ENCODE measurements at places on chromosomes 1 and 21. TPM values are rescaled to one million over a fixed set of nuclear protein-coding genes. Genes with fewer than 3 reads are reported as not detected.

DNA sequence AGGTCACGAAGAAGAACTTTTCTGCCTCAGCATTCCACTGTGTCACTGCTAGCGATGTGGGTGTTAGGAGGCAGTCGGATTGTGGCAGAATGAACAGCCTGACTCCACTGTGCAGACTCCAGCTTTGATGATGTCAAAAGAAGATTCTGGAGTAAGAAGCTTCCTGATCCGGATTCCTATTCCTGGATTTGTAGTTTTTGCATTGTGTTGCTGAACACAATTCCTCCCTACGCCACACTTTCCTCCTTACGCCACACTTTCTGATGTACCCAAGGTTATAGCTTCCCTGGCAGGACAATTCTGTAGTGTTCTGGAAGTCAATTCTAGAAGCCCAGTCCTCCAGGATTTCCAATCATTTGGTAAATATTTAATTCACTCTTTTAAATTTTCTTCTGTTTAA is 665.2 kb upstream of the ADGRL2 start:
- no peak for DNase-seq

The EPHX1 gene
- total RNA-seq: 68.6 TPM

DNA sequence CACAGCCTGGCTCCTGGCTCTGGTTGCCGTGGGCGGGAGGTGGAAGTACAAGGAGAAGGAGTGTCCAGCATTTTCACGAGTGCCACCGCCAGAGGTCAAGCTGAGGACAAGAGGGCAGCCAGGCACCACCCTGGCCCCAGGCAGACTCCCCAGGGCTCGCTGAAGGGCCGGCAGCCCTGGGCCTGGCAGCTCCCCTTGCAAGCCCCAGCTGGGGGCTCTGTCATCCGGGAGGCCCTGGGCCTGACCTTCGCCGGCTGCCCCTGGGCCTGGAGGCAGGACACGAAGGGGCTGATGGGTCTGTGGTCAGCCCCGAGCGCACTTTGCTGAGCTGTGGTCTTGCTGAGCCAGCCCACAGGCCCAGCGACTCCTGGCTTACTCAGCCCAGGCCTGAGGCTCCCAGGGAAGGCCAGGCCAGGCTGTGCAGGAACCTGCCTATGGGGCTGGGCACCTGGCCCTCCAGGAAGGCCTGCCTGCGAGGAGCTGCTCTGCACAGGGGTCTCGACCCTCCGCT is 74.8 kb downstream of the MORN1 start:
- DNase-seq: no peak

The OR2L5 gene
- total RNA-seq: not detected

The VANGL2 gene
- 1.9 TPM for total RNA-seq

- DNase-seq: no peak
These were observed 1.1 kb downstream of the SERBP1 start for GRCh38 chr1:67429011-67429527.

The HRNR gene
- not detected for total RNA-seq

The AMY1A gene
- not detected for total RNA-seq

- DNase-seq: no peak
These were observed 450.2 kb downstream of the LMO4 start for GRCh38 chr1:87778896-87779295.

- peak; percentile 68 for DNase-seq
These were observed 180.3 kb downstream of the DISC1 start for GRCh38 chr1:231806623-231807495.

- no peak for DNase-seq
These were observed 8.4 kb downstream of the KCNJ10 start for GRCh38 chr1:160061369-160062229.

DNA sequence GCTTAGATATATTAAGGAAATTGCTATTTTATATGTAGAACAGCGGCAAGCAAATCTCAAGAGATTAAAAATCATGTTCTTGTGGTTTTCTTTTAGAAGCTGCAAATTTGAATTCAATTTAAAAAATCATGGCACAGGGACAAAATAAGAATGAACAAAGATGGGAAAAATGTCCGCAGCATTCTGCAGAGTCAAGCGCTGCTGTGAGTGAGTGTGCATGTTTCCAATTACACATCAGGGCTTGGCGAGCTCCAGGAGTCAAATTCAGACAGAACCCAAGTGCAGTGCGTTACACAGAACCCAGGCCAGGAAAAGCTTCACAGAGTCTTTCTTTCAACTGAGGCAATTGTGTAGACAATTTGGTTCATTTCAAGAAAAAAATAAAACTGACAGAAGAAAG is 33.3 kb upstream of the ERG start:
- peak; percentile 39 for DNase-seq

- no peak for DNase-seq
These were observed 518.6 kb upstream of the ZP4 start for GRCh38 chr1:238409191-238409850.

GRCh38 chr1:51372561-51372960 is 42.2 kb upstream of the TTC39A start:
- DNase-seq: no peak

The BRINP3 gene
- total RNA-seq: 0.05 TPM

GRCh38 chr21:26280775-26281174 is 110.2 kb upstream of the APP start:
- no peak for DNase-seq

The TDRD5 gene
- not detected for total RNA-seq

DNA sequence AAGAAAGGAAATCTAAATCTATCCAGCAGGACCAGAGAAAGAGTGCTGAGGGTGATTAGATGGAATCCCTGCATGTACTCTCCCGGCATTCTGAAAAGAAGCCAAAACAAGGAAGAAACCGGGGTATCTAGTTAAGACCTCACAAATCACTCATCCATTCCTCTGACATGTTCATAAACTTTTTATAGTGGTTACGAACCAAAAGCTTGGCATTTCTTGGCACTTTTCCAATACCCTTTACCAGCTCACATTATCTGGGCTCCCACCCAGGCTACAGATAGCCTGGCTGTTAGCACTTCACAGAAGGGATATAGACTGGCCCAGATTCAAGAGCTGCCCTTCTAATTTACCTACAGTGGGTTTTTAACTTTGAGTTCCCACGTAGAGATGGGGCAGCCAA is 1.8 kb upstream of the C1orf74 start:
- no peak for DNase-seq

DNA sequence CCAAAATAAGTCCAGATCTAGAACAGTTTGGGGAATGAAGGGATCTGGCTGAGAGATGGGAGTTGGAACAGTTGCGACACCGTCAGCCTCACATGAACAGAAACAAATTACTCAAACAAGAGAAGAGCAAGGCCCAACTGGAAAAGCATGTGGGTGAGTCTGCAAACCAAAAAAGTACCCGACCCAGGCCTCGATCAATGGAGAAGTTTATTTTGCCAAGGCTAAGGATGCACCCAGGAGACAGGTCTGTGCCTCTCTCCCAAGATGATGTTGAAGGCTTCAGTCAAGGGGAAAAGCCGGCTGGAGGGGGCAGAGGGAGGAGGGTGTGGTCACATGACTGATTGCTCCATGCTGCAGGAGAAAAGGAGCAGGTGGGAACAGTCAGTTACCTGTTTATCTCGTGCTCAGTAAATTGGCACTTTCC is 42.3 kb downstream of the KRTAP10-1 start:
- no peak for DNase-seq

DNA sequence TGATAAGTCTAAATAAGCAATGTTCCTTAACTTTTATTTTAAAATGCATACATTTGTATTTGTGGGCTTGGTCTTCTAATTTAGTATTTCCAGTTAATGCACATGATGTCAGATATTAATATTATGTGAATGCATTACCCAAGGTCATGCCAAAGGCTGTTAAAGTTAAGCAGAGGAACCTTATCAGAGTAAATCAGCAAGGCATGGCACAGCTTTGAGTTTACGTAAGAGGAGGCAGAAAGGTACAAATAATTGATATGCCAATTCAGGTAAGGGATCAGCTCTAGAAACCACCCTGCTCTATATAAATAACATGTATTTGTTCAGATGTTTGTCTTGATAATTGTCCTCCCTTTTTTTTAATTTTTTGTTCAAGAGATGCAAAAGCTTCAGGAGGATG is 64.5 kb upstream of the CHRM3 start:
- no peak for DNase-seq

GRCh38 chr1:180816132-180816531 is 96.6 kb upstream of the KIAA1614 start:
- DNase-seq: no peak

DNA sequence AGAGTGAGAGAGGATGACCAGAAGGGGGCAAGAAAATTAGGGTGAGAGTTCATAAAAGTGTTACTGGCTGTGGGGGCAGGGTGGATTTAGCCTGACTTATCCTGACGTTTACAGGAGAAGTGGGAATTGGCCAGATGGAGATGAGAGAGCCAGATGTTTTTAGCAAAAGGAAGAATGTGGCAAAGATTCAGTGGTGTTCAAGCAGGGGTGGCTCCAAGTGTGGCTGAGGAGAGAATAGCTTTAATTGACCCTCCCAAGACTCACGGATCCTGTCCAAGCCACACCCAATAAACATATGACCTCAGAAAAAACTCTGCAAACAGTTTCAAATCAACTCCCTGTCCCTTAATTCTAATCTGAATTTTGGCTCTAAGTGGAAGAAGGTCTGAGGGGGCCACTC is 35.2 kb upstream of the EDEM3 start:
- DNase-seq: no peak

The CNR2 gene
- total RNA-seq: not detected

DNA sequence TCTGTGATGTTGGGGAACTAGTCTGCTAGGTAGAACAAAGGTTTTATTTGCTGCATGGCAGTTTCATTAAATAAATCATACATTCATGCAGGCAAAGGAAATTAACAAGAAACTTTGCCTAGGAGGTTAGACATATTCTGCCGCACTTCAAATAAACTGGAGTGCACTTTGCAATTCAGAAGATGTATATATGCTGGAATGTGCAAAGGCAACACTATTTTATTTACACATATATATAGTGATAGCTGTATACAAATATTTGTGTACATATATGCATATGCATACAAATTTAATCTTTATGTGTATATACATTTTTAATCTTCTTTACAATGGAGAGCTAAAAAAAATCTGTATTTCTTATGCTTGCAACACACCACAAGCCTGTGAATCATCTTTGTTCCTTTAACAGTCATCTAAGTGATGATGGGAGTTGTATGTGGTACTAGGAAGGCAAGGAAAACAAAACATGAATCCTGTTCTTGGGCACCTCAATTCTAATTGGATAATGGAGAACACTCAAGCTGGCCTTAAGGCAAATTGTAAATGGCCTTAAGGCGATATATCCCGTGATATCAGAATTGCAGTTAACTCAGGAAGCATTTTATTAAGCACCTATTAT is 605.8 kb upstream of the CAMK1G start:
- DNase-seq: no peak

GRCh38 chr1:173044656-173045055 is 6.1 kb downstream of the TNFSF18 start:
- no peak for DNase-seq

DNA sequence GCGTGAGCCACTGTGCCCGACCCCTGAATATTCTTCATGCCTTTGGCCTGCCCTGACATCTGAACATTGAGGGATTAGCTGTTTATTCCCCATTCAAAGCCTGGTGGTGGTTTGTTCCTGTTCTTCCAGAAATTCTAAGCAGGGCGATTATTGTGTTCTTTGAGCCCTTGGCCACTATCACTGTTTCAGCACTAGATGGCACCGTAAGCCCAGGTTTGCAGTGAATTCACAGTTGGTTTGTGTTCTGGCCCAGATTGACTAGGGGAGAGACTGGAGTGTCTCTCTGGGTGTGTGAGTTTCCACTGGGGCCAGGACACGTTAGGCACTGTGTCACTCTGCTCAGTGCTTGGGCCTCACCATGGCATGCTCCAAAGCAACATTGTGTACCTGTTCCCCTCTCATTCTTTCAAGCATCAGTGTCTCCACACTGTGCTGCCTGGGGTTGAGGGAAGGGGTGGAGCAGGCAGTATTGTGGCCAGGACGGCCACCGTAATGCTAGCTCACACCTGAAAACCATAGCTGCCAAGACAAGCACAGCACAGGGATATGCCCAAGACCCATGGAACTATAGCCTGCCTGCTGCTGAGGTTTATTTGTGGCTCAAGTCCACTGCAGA is 52.7 kb downstream of the PKN2 start:
- DNase-seq: no peak

GRCh38 chr1:92538413-92539061 is 51.8 kb upstream of the GFI1 start:
- no peak for DNase-seq

The VPS26C gene
- 43.9 TPM for total RNA-seq

DNA sequence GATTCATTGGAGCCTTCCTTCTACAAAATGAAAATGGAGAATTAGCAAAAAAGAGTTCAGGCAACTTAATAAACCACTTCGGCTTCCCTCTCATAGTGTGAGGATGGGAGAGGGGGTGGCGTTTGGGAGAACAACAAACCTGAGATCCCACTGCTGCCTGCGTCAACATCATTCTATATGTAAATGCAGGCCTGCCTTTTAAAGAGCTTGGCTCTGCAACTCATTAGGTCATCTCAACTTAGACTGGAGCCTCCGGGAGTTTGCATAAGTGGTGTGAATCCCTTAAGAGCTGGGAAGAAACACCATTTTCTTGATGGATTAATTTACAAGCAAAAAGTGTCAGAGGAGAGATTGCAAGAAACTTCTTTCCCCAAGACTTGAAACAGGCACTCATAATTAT is 127.6 kb upstream of the DAB1 start:
- DNase-seq: no peak

GRCh38 chr1:43199093-43199726 is 27.1 kb downstream of the CFAP57 start:
- no peak for DNase-seq

DNA sequence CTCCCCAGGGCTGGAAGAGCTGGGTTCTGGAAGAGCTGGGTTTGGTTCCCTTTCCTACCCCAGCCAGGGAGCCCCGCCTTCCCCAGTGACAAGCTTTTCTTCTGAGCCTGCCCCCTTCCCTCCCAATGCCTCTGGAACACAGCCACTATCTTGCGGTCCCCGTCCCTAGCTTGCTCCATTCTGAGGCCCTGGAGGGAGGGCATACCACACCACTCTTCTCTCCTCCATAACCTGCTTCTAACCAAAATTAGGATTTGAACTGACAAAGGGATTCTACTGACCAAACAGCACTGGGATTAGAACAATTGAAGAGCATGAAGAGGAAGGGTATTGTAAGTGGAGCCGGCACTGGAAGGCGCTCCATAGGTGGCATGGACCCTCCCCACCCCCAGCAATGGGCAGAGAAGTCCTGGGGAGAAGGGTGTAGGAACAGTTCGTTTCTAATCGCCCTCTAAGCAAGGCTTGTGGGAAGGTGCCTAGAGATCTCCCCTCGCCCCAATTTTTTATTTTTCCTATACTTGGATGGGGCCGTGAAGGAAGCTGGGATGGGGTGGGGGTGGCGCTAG is 690 bp downstream of the C1orf216 start:
- peak; percentile 72 for DNase-seq

GRCh38 chr21:38363693-38364092 is 106.9 kb downstream of the KCNJ15 start:
- DNase-seq: no peak

The ATP1A4 gene
- total RNA-seq: 0.40 TPM

GRCh38 chr1:205975387-205975998 is 27.7 kb downstream of the RAB7B start:
- DNase-seq: no peak

The SLC44A3 gene
- total RNA-seq: 3.3 TPM

The SPATA45 gene
- total RNA-seq: not detected

DNA sequence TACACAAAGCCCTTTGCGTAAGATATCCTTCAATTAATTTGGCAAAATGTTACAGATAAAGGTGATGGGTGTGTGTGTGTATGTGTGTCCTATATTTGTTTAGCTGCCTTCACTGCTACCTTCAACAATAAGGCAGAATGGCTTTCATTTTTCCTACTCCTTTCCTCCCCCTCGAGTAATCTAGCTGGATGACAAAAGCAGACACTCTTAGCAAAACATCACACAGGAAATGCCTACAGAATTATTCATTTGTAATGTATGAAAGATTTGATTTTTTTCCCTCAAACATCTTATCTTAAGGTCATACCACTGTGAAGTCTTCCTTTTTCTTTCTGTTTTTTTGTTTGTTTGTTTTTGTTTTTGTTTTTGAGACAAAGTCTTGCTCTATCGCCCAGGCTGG is 10.6 kb downstream of the PTPN22 start:
- no peak for DNase-seq
